ENCODE measurements at places on chromosomes 5 and 9. TPM values are rescaled to one million over a fixed set of nuclear protein-coding genes. Genes with fewer than 3 reads are reported as not detected.

The DND1 gene
- total RNA-seq = 1.3 TPM

- DNase-seq = peak; percentile 35
These were observed 6.7 kb upstream of the RXRA start for GRCh38 chr9:134319306-134320125.

GRCh38 chr5:1504617-1505016 is 19.1 kb downstream of the LPCAT1 start:
- DNase-seq = no peak

The CCDC152 gene
- total RNA-seq = 1.4 TPM

DNA sequence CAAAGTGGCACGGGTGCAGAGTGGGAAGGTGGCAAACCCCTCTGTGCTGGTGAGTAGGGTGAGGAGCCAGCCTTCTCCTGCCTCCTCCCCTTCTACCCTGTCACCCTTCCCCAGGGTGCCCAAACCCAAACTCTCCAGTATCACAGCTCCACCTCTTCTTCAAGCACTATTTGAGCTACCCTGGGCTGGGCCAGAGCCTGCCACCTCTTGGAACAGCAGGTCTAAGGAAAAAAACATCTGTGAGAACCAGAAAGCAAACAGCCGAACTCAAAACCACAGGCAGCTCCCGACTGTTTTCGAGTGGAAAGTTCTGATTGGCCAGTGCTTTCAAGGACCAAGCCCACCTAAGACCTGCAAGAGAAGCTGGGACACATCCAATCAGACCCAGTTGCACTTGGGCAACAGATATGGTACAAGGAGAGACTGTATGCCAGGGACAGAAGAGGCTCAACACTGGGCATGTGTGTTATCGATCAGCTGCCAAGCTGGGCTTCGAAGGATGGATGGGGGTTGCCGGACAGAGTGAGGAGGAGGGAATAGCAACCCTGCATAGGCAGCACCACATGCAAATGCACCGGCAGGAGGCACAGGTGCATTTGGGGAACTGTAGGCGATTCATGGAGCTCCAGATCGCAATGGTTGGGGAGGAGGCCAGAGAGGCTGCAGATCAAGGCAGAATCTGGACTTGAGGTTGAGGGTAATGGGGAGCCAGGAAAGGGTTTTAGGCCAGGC is 19.7 kb downstream of the ACSL6 start:
- peak; percentile 14 for DNase-seq

The NOXA1 gene
- 8.5 TPM for total RNA-seq

DNA sequence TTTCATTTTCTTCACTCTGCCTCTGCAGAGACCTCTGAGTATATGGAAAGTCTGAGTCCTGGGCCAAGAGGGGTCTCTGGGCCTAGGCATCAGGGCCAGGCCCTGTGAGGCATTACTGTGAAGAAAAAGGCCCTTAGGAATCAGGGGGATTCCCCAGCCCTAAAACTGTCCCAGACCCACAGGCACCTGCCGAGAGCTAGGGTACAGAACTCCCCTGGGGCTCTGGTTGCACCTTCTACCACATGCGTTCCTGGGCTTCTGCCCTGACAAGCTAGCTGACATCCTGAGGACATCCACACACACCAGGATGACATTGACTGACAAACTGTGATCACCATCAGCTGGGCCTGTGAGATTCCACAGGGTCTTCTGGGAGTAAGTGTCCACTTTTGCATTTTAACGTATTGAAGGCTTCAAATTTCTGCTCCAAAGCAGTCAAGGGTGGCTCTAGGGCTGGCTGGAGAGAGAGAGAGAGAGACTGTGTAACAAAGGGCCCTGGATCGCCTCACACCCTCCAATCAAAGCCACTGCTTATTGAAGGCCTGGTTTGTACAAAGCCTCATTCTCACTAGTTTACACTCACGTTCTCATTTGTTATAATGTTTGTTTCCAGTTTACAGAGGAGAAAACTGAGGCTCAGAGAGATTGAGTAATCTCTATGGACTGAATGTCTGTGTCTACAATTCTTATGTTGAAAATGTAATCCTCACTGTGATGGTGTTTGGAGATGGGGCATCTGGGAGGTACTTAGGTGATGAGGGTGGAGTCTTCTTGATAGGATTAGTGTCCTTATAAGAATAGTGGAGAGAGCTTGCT is 45.1 kb downstream of the TGFBI start:
- DNase-seq = no peak

- DNase-seq = no peak
These were observed 547.7 kb downstream of the MAT2B start for GRCh38 chr5:164053123-164053522.

The GALNT12 gene
- total RNA-seq = 3.3 TPM

The DRD1 gene
- 0.45 TPM for total RNA-seq

DNA sequence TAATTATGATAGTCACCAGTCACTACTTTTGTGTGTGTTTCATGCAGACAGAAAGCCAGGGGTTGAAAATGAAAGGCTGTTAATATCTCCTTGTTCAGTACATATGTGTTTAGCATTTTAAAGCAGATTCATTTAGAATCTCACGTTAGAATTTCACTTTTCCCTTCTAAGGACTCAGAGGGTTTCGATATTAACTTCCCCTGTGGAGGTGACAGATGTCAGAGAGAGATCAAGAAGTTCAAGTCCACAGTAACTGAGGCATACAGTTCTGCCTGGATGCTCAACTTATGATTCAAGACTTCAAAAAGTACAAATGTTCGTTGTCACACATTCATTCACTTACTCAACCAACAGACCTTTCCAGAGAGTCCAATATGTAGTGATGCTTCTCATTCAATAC is 251.1 kb downstream of the EBF1 start:
- DNase-seq = no peak

The CYSRT1 gene
- total RNA-seq = not detected

GRCh38 chr9:35903049-35903448 is 3.0 kb upstream of the HRCT1 start:
- no peak for DNase-seq

All from aorta (tissue), 5 donors.